ENCODE measurements at places on chromosomes 16 and 17.

DNA sequence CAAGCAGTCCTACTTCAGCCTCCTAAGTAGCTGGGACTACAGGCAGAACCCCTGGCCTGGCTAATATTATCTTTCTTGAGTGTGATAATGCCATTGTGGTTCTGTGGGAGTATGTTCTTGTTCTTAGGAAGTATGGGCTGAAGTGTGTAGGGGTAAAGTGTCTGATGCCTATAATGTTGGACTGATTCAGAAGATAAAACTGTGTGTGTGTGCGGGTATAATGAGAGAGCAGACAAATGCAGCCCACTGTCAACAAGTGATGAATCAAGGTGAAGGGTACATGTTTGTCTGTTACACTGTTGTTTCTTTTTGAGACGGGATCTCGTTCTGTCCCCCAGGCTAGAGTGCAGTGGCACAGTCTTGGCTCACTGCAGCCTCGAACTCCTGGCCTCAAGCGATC, 127.5 kb downstream of the CLEC16A start:
- DNase-seq = no peak

- no peak for DNase-seq
These were observed 51.3 kb downstream of the ADCY9 start for GRCh38 chr16:4064950-4065352.

- peak; percentile 100 for DNase-seq
These were observed 1130.4 kb downstream of the CDH8 start for GRCh38 chr16:60905811-60906210.

DNA sequence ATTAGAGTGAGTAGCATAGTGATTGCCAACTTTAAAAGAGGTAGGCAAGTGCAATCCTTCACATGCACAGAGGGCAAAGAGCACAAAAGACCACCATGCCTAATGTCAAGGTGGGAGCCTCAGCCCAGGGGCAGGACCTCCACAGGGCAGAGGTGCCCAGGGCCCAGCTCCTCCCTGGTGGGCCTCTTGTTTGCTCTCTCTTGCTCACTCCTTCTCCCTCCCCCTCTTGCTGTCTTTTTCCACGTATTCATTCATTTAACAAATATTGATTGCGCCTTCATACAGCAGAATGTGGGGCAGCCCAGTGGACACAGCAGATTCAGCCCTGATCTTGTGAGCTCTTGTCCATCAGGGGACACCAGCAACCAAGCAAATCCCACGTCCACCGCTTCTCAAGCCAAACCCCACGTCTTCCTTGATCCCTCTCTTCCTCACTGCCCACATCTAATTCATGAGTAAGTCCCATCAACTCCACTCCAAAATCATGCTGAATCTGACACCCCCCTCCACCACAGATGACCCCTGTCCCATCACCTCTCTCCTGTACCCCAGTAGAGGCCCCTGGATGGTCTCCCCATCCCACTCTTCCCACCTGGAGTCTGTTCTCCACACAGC, 44.1 kb upstream of the RPL38 start:
- no peak for DNase-seq

DNA sequence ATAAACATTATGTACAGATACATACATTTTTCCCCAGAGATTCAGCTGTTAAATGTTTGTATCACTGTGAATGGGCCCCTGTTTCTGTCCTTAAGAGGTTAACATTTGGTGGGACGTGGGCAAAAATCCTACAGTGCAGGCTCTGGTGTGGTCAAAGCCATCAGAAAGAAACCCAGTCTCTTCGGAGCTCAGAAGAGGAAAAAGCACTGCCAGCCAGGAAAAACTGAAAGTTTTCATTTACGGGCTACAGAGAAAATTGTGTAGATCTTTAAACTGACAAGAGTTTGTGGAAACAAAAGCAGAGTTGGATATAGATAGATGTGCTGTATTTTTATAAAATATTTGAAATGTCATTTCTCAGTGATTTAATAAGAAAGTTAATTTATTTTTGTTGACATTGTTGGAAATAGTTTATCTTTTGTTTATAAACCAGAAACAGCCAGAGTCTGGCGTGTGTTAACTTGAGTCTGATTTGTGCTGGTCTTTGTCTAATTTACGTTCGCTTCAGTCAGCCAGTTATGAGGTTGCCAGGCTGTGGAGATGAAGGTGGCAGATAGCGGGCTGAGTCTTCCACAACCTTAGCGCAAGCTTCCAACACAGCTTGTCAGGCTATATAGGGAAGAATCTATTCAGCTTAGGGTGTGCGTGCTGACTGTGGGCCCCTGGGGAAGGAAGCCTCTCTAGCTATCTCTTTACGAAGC, 9.5 kb upstream of the TEKT3 start:
- DNase-seq = no peak

- no peak for DNase-seq
These were observed 64.8 kb downstream of the ANKRD11 start for GRCh38 chr16:89425523-89425922.

- DNase-seq = no peak
These were observed 277.0 kb downstream of the NPIPA8 start for GRCh38 chr16:18059577-18059976.

GRCh38 chr16:67179421-67180080, 4.2 kb downstream of the MATCAP1 start:
- no peak for DNase-seq

DNA sequence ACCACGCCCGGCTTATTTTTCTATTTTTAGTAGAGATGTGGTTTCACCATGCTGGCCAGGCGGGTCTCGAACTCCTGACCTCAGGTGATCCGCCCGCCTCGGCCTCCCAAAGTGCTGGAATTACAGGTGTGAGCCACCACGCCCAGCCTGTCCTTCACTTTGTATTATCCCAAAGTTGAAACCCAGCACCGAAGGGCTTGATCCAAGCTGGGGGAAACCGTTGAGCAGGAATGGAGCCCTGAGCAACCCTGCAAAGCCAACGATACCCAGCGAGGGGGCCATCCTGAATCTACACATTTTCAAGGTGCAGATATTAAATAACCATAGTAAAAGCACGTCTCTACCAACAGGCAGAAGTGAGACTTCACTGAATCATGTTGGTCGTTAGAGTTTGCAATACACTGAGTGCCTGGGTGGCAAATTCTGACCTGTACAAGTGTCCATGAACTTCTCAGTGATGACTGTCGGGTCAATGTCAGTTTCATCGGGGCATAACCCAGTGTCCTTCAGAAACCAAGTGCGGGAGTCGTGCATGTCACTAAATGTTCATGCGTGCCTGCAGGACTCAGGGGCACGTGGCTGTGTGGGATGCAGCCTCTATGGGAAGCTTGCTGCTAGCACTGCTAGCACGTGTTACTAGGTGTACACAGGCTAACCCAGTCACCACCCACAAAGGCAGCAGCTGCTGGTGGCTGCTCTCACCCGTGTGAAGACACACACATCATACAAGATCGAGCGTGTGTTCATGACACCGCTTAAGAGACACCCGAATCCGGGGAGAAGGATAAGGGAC, 10.5 kb upstream of the RBFOX3 start:
- DNase-seq = no peak

- no peak for DNase-seq
These were observed 203.0 kb downstream of the UTP18 start for GRCh38 chr17:51463353-51463752.

DNA sequence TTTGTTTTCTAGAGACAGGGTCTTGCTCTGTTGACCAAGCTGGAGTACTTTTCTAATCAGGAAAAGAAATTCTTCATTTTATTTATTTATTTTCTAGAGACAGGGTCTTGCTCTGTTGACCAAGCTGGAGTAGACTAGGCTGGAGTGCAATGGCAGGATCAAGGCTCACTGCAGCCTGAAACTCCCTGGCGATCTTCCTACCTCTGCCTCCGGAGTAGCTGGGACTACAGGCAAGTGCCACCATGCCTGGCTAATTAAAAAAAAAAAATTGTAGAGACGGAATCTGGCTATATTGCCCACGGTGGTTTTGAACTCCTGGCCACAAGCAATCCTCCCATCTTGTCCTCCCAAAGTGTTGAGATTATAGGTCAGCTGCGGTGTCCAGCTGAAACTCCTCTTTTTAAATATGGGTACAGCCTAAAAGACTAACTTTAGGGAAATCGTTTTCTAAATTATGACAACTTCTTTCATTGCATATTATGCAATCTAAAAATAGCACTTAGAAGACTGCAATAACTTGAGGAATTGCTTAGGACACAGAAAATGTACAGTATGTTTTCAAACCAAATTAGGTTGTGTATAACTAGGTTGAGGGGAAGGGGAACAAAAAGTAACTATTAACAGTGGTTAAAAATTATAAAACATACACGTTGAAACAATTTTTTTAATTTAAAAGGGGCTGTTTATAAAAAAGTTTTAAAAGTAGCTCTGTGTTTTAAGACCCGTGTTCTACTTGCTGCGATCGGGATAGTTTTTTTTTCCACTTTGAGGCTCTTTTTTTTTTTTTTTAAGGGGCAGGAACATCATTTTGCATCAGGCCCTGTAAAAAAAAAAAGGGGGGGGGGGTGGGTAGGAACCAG, 4.7 kb downstream of the PRAC1 start:
- DNase-seq = no peak

DNA sequence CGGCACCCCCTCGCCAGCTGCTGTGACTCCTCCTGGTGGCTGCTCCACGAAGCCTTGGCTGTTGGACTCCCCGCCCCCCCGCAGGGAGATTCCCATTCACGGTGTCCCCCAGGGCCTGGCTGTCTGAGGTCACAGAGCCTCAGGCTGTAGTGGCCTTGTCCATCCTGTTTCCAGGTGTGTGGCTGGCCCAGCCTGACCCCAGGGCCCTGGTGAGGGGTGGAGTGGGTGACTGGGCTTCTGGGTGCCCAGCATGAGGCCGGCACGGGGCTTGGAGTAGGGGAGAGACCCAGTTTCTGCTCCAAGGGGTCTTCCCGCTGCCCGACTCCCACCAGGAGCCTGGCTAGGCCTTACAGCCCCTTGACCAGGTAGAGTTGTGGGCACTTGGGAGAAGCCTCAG, 10.4 kb downstream of the PRSS27 start:
- DNase-seq = no peak

DNA sequence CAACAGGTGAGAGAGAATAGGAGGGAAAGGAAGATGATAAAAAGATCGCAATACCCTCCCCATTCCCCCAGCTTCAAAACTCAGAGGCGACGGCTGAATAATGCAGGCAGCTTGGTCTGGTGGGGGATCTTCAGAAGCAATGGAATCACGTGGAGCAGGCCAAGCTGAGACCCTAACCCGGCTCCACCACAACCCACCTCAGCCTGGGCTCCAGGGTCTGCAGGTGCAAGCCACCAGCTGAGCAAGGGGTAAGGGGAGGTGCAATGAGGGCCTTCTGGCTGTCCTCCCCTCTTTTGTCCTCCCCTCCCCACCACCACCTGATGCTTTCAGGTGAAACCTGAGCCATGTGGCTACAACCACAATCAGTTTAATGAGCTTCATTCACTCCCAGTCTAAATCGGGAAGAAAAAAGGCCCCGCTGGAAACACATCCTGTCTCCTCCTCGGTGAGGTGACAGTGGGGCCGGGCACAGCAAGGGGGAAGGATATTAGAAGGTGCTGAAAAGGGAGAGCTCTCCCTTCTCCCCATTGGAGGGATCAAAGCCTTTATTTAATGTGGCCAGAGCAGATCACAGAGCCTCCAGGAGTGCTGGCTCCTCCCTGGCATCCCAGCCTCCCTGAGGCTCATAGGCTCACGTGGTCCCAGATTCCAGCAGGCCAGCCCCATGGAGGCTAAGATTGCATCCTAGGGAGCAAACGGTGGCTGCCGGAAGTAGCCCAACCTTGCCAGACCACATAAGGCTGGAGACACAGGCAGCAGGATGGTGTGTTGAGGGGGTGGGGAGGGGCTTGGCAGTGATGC, 261.0 kb downstream of the SOX9 start:
- DNase-seq = no peak

GRCh38 chr17:75480281-75480680, 23.8 kb downstream of the TMEM94 start:
- no peak for DNase-seq

DNA sequence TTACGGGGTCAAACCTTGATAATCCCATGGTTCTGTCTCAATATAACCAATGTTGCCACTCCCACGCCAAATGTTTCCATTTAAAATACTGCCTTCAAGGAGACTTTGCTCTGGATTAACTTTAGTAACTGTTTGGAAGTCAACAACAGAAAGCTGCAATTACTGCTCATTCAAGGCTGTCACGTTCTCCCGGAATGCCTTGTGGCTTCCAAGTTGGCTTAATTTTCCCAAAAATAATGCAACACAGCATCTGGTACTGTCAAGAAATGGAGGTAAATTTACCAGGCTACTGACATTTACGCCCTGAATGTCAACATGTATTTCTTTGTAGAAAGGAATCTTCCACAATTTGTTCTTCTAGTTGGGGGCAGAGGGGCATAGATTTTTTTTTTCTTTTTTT, 38.2 kb downstream of the GPRC5B start:
- DNase-seq = no peak

DNA sequence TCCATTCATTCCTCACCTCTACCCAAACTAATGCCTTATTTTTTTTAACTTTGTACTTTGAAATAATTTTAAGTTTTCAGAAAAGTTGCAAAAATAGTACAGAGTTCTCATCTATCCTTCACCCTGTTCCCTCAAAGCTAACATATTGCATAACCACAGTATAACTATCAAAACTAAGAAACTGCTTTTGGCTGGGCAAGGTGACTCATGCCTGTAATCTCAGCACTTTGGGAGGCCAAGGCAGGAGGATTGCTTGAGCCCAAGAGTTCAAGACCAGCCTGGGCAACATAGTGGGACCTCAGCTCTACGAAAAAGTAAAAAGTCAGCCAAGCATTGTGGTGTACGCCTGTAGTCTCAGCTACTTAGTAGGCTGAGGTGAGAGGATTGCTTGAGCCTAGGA, 147.7 kb downstream of the SKAP1 start:
- no peak for DNase-seq

- no peak for DNase-seq
These were observed 11.7 kb downstream of the COX11 start for GRCh38 chr17:54956791-54957190.

DNA sequence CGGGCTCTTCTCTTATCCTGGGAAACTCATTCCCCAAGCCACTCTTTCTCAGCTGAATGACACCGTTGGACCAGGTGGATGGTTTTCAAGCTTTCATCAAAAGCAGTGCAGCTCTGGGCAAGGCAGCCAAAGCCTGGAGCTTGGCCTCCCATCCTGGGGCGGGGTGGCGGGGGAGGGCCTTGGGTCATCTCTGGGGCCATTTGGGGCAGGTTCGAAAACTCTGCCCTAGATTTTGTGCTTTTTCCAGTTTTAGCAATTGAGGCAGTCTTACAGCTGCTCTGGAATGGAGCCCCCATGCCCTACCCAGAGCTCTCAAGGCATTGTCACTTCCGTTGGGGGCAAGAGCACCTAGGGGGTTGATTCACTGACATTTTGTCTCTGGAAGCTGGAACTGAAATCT, 9.1 kb downstream of the MPRIP start:
- no peak for DNase-seq

DNA sequence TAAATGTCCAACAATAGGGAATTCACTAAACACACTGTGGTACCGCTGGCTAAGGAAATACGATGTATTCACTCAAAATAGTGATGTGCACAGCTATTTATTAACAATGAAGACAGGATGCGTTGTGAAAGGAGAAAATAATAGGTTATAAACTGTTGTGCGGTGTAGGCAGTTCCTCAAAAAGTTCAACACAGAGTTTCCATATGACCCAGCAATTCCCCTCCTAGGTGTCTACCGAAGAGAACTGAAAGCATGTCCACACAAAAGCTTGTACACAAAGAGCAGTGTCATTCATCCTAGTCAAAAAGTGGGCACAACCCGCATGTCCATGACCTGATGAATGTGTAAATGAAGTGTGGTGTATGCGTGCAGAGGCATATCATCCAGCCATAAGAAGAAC, 1.2 kb upstream of the CES1 start:
- no peak for DNase-seq

GRCh38 chr16:16149710-16150116, 73.6 kb downstream of the ABCC6 start:
- DNase-seq = no peak

- DNase-seq = no peak
These were observed 43.9 kb downstream of the B9D1 start for GRCh38 chr17:19318611-19319010.

Measured in retinal pigment epithelial cell (primary cell).